ENCODE measurements at places on chromosomes 7 and 10. TPM values are rescaled to one million over a fixed set of nuclear protein-coding genes. Genes with fewer than 3 reads are reported as not detected.

Gene VENTX
- 0.12 TPM for total RNA-seq

Gene C10orf62
- total RNA-seq, result 0.16 TPM

Gene DENND11
- 6.9 TPM for total RNA-seq

Gene VWC2
- total RNA-seq, result 0.04 TPM

Gene CACNA2D1
- total RNA-seq, result 2.2 TPM

All from esophagus mucosa (tissue), 1 donor.